Kidney (tissue), 22 donors: ENCODE measurements at places on chromosomes 7 and 10. TPM values are rescaled to one million over a fixed set of nuclear protein-coding genes. Genes with fewer than 3 reads are reported as not detected.

Gene FAM24A
- not detected for total RNA-seq

Gene WEE2
- 0.06 TPM for total RNA-seq

Gene SMKR1
- 0.63 TPM for total RNA-seq

Gene GPR22
- not detected for total RNA-seq

Gene NACAD
- total RNA-seq = 4.2 TPM

Gene PNLIPRP3
- total RNA-seq = not detected

Gene COBL
- 42.7 TPM for total RNA-seq

Gene BLNK
- total RNA-seq = 38.8 TPM

Gene WNT2
- 0.57 TPM for total RNA-seq

Gene AKR1D1
- total RNA-seq = not detected

Gene EGR2
- total RNA-seq = 1.6 TPM

Gene SORBS1
- total RNA-seq = 91.7 TPM

Gene FAM237B
- not detected for total RNA-seq

Gene GPR146
- 10.3 TPM for total RNA-seq

Gene GRID1
- 1.4 TPM for total RNA-seq

Gene NKX1-2
- total RNA-seq = not detected

Gene TAS2R38
- not detected for total RNA-seq

Gene CYP3A4
- not detected for total RNA-seq

Gene ASB4
- not detected for total RNA-seq

Gene BEND7
- total RNA-seq = 37.9 TPM

Gene SLC13A4
- not detected for total RNA-seq

Gene RBP4
- total RNA-seq = 77.4 TPM

Gene GIMAP7
- total RNA-seq = 43.6 TPM
